MCF 10A (cell line): ENCODE measurements at places on chromosomes 12 and 14.
A peak's percentile ranks its signal among the peaks of the same experiment; 100 is the strongest.

GRCh38 chr14:72606879-72607278 is 287.0 kb downstream of the DPF3 start:
- no peak for DNase-seq

DNA sequence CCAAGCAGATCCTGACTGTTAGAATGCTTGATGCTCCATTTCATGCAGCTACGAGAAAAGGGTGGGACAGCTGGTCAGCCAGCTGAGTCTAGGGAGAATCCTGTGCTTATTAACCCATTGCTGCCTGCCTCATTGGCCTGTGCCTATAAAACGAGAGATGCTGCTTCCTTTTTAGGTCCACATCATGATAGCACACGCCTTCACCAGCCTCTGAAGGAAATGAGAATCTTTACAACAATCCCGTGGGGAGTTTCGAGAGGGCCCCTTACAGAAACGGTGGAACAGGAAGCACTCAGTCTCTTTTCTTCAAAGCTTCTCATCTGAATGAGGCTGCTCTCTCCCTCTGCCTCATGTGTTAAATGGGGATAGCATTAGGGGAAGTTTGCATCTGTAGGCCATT is 147.3 kb upstream of the RFLNA start:
- DNase-seq = no peak

GRCh38 chr14:104979758-104980610 is 1.8 kb upstream of the AHNAK2 start:
- peak; percentile 90 for DNase-seq

DNA sequence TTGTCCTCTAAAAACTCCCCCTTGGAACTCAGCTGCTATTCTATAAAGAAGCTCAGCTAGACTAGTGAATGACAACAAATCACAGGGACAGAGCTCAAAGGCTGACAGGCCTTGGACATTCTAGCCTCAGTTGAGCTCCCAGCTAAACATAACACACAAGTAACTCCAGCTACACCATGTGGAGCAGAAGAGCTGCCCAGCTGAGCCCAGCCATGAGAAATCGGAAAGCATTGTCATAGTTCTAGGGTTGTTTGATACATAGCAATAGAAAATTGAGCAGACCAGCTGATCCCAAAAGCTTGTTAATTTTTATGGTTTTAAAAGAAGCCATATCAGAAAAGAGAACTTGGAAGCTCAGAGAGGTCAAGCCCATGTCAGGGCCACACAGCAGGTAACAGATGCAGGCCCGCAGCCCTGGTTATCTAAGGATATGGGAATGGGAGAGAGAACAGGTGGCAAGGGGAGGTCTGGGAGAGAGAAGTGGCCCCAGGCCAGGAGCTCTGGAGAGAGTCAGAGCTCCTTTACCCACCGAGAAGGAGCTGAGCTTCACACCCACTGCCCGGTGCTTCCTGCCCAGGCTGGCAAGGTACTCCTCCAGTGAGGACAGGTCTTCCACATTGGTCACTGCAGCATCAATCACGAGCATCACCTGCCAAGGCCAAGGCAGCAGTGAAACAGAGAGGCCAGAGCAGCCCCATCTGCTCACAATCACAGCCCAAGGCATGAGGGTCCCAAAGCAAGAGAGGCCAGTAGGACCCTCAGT is 2.9 kb downstream of the NGB start:
- no peak for DNase-seq
